ENCODE measurements at places on chromosomes 2 and 18. TPM values are rescaled to one million over a fixed set of nuclear protein-coding genes. Genes with fewer than 3 reads are reported as not detected.

The NOSTRIN gene
- 7.4 TPM for total RNA-seq

The SERPINB10 gene
- total RNA-seq, result 0.24 TPM

The C2orf78 gene
- total RNA-seq, result not detected

- H3K4me1 ChIP-seq, result no peaks in the 10 kb centered on the region
- H3K27ac ChIP-seq, result no peak overlapping the region
- H3K36me3 ChIP-seq, result no peaks in the 10 kb centered on the region
- no peak overlapping the region for H3K4me3 ChIP-seq
Observed at GRCh38 chr2:33785201-33786106, 186.4 kb upstream of the FAM98A start.

DNA sequence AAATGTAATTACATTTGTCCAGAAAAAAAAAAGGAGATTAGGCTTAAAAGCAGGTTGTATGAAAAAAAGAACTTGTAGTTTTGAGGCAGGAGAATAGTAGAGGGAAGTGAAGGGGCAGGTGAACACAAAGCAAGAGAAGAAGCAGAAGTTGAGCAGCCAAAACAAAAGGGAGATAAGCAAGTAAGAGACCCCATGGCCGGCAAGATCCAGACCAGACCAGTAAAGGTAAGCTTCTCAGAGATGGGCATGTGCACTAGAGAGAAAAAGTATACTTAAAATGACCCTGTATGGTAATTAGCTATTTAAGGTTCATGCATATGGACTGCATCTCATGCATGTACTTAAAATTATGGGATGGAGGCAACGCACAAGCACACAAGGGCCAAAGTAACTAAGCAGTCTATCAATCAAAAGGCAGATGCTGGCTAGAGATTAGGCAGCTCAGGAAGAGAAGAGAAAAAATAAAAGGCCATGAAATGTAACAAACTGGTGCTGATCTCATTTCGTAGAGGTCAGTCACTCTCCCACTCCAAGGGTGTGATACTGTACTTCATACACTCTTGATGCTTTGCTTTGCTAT lies 9.7 kb downstream of the SIGLEC15 start:
- no peaks in the 10 kb centered on the region for H3K36me3 ChIP-seq
- no peak overlapping the region for H3K27ac ChIP-seq
- no peak overlapping the region for H3K4me3 ChIP-seq
- no peak for DNase-seq
- H3K27me3 ChIP-seq, result no peaks in the 10 kb centered on the region

GRCh38 chr18:37533647-37534584 lies 31.7 kb downstream of the CELF4 start:
- no peaks in the 10 kb centered on the region for H3K27me3 ChIP-seq
- no peaks in the 10 kb centered on the region for H3K36me3 ChIP-seq
- H3K4me1 ChIP-seq, result no peaks in the 10 kb centered on the region
- H3K27ac ChIP-seq, result no peak overlapping the region
- H3K4me3 ChIP-seq, result no peak overlapping the region
